ENCODE measurements at places on chromosomes 7 and 10.

DNA sequence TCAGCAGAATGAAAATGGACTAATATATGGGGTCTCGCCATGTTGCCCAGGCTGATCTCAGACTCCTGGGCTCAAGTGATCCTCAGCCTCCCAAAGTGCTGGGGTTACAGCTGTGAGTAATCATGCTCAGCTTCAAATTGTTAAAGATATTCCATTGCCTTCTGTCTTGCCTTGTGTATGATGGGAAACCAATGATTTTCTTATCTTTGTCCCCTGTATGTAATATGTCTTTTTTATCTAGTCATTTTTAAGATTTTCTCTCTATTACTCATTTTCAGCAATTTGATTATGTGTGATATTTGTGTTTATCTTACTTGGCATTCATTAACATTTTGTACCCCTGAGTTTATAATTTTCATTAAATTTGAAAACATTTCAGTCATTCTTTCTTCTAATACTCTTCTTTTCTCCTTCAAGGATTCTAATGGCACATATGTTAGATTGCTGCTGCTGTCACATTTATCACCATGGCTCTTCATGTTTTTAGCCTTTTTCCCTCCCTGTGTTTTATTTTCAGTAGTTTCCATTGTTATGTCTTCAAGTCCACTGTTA is 12.6 kb downstream of the LYZL1 start:
- DNase-seq, result no peak

GRCh38 chr10:111098679-111099437 is 22.0 kb downstream of the ADRA2A start:
- no peak for DNase-seq

GRCh38 chr10:37855636-37856035 is 1.8 kb downstream of the ZNF248 start:
- no peak for DNase-seq

DNA sequence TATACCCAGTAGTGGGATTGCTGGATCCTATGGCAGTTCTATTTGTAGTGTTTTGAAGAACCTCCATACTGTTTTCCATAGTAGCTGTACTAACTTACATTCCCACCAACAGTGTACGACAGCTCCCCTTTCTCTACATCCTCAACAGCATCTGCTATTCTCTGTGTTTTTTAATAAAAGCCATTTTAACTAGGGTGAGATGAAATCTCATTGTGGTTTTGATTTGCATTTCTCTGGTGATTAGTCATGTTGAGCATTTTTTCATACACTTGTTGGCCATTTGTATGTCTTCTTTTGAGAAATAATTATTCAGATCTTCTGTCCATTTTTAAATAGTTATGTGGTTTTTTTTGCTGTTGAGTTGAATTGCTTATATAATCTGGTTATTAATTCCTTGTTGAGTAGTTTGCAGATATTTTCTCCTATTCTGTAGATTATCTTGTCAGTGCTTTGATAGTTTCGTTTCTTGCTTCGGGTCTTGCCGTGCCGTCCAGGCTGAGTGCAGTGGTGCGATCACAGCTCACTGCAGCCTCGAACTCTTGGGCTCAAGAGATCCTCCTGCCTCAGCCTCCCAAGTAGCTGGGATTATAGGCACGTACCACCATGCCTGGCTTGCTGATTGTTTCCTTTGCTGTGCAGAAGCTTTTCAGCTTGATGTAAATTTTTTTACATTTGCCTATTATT is 12.0 kb downstream of the MTG1 start:
- DNase-seq, result no peak

GRCh38 chr7:94580601-94581000 is 71.0 kb downstream of the CASD1 start:
- no peak for DNase-seq

GRCh38 chr10:62727934-62728333 is 76.6 kb upstream of the ADO start:
- no peak for DNase-seq

- DNase-seq, result no peak
Observed at GRCh38 chr7:157079116-157079515, 59.6 kb upstream of the UBE3C start.

- no peak for DNase-seq
Observed at GRCh38 chr7:75953931-75954330, 39.0 kb downstream of the POR start.

DNA sequence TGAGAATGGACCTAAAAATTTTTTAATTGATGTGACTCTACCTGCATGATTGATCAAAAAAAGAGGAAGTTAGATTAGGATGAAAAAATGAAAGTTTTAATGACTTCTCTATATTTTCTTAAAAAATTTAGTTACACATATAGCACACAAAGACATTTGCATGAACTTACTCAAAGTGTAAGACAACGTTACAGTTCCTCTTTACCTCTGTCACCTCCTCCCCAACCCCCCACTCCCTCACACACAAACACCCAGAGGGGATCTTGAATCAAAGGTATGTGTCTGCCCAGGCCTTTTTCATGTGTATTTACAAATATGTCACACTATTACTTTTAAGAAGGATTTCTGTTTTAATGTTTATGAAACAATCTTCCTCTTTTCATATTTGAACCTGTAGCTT is 20.6 kb upstream of the CDCA7L start:
- DNase-seq, result no peak

GRCh38 chr7:130273081-130273932 is 6.6 kb downstream of the CPA2 start:
- DNase-seq, result no peak

- no peak for DNase-seq
Observed at GRCh38 chr10:42801135-42801534, 18.5 kb downstream of the BMS1 start.

DNA sequence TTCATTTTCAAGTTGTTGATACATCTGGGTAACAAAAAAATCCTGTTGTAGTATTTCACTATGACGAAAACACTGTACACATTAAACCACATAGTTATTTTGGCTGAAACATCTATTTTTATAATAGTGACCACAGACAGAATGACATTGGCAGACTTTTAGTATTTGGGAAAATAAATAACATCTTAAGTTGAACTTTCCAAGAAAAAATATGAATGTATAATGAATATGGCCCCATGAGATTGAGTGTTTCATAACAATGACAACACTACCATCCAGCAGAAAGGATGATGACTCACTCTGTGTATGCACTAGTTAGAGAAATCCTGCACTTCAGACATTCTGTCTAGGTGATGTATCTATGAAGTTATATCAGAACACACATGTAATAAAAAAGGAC is 118.1 kb downstream of the SEMA3D start:
- DNase-seq, result no peak

GRCh38 chr7:150871601-150872000 is 19.3 kb downstream of the AOC1 start:
- DNase-seq, result no peak

GRCh38 chr7:101164071-101164840 is 1.1 kb downstream of the VGF start:
- no peak for DNase-seq

DNA sequence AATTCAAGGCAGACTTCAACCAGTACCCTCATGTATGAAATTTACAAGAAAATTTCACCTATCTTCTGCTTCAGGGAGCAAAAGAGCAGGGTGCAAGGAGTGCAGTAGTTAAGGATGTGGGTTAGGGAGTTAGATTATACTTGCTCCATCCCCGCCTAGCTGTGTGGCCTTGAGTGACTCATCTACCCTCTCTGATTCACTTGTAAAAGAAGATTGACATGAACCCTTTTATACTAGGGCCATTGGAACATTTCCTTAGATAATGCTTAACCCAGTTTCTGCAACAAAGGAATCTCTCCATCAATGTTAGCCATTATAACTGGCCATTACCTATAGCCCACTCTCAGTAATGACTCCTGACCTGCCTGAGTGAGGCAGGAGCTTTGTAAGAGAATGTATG is 10.2 kb upstream of the HSPA12A start:
- no peak for DNase-seq

DNA sequence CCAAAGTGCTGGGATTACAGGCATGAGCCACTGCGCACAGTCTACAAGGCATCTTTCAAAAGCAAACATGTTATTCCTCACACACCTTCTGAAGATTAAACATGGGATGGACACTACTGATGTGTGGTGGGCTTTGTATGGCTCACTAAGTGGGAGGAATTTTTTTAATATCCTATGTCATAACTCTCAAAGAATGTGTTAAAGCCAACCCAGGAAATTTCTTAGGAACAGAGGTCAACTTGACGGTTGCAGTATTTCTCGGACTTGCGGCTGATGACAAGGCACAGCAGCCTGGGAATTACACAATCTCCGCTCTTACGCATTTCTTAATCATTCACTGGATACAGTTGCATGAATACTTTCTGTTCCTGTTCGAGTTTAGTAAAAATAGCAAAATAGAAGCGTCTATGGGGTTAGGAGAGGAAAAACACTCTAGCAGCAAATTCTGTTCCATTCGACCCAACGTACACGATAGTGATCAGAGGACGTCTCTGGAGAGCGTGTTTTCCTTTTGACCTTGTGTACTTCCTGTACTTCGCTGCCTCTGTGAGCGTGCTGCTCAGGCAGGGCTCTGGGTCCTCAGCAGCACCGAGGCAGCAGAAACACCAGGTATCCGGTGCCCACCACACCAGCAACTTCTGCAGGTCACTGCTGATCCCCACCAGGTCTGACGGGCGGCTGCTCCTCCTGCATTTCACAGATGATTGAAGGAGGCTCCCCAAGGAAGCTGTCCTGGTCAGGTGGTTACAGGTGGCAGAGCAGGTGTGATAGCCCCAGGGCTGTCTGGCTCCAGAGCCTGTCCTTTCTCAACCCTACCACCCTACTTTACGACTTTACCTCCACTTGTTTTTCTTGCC is 26.4 kb upstream of the SRGN start:
- DNase-seq, result no peak

DNA sequence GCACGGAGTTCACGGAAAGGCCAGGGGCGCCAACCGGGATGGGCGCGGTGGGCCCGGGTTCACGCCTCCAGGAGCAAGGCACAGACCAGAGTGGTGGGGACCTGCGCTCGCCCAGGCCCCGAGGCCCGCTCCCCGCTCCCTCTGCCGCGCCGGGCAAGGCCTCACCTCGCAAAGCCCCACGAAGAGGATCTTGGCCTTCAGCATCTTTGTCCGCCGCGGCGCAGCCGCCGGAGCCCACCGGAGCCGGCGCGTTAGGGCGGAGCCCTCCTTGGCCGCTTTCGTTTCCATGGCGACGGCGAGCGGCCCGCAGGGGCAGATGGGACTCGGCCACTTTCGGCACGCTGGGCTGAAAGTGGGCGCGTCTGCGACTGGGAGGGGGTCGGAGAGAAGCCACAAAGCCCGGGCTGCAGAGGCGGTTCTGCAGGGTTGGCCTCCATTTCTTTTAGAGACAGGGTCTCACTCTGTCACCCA is 944.4 kb upstream of the ZNF722 start:
- no peak for DNase-seq

DNA sequence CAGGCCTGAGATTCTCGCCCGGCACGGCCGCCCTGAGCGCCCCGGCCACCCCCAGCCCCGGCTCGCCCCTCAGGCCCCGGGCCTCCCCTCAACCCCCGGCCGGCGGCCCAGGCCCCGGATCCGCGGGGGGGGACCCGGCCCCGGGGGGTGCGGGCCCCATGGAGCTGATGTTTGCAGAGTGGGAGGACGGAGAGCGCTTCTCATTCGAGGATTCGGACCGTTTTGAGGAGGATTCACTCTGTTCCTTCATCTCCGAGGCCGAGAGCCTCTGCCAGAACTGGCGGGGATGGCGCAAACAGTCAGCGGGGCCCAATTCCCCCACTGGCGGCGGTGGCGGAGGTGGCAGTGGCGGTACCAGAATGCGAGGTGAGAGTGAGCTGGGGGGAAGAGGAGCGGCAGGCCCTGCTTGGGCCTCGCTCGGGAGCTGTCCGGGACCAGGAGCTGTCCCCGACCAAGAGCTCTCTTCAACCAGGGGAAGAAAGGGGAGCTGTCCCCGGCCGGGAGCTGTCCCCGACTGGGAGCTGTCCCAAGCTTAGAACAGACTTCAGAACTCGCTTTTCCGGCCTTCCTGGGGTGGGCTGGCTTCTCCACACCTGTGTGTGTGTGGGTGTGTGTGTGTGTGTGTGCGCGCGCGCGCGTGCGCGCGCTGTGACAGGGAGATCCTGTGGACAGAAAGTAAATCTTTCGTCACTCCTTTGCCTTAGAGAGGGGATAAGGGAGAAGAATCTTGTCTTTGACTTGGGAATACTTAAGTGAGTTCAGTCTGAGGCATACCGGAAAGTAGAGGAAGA is 510 bp downstream of the ZSWIM8 start:
- peak; percentile 27 for DNase-seq

DNA sequence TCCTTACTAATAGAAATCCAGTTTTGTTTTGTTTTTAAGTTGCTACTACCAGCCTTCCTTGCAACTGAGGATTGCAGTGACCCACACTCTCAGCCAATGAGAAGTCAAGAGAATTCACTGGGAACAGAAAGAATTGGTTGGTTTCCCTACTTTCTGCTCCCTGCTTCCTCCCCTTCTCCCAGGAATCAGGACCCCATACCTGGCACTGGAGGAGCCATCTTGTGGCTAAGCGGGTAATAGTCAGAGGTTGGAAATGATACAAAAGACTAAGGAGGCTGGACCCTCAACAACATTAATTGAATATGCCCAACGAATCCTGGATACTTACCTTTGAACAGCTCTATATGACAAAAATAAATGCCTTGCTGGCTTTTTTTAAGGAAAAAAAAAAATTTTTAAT is 6.3 kb downstream of the TMEM176A start:
- no peak for DNase-seq

DNA sequence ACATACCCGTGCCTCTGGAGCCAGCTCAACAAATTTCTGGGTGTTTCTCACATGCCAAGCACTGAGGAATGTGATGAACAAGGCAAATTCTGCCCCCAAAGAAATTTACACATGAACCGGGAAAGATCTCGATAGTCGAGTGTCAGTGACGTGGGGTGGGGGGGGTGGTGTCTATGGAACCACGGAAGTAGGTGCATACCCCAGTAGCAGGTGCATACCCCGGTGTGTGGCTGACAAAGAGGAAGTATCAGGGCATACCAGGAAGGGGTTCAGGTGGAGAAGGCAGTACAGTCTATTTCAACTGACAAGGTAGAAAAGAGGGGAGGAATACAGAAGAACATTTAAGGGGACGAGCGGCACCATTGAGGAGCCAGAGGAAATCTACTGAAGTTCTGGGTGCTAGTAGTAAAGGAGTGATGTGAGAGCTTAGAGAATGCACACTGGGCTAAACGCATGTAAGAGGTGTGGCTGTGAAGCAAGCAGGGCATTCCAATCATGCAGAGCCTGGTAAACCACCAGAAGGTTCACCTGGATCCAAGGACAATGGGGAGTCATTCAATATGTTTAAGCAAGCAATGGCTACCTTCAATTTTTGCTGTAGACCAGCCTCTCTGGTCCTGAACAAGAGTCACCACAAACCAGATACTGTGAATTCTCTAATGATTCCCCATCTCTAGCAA is 6.2 kb downstream of the CCDC6 start:
- DNase-seq, result no peak

DNA sequence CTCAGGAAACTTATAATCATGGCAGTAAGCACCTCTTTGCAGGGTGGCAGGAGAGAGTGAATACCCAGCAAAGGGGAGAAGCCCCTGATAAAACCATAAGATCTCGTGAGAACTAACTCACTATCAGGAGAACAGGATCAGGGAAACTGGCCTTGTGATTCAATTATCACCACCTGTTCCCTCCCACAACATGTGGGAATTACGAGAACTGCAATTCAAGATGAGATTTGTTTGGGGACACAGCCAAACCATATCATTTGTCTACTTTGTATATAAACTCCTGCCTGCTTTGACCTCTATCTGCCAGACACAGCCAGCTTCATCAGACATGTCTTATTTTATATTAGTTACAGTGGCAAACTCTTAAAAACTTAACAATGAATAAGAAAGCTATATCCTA is 50.4 kb downstream of the ARMC3 start:
- no peak for DNase-seq

- no peak for DNase-seq
Observed at GRCh38 chr10:79313911-79314439, 33.3 kb upstream of the PPIF start.

- DNase-seq, result no peak
Observed at GRCh38 chr7:125399408-125399807, 469.8 kb upstream of the POT1 start.

All from activated T-helper 9 cell treated with anti-CD3 and anti-CD28 coated beads, Interleukin-2, amount 50 U/mL, for 16 hours (primary cell).